CD4-positive, alpha-beta T cell (primary cell): ENCODE measurements at places on chromosomes 1 and 21. TPM values are rescaled to one million over a fixed set of nuclear protein-coding genes. Genes with fewer than 3 reads are reported as not detected.

GRCh38 chr1:156911577-156912298, 8.7 kb upstream of the LRRC71 start:
- no peak overlapping the region for H3K4me3 ChIP-seq
- H3K4me1 ChIP-seq, result no peaks in the 10 kb centered on the region
- H3K27me3 ChIP-seq, result peaks cover 3% of the 10 kb centered on the region
- H3K27ac ChIP-seq, result no peak overlapping the region

DNA sequence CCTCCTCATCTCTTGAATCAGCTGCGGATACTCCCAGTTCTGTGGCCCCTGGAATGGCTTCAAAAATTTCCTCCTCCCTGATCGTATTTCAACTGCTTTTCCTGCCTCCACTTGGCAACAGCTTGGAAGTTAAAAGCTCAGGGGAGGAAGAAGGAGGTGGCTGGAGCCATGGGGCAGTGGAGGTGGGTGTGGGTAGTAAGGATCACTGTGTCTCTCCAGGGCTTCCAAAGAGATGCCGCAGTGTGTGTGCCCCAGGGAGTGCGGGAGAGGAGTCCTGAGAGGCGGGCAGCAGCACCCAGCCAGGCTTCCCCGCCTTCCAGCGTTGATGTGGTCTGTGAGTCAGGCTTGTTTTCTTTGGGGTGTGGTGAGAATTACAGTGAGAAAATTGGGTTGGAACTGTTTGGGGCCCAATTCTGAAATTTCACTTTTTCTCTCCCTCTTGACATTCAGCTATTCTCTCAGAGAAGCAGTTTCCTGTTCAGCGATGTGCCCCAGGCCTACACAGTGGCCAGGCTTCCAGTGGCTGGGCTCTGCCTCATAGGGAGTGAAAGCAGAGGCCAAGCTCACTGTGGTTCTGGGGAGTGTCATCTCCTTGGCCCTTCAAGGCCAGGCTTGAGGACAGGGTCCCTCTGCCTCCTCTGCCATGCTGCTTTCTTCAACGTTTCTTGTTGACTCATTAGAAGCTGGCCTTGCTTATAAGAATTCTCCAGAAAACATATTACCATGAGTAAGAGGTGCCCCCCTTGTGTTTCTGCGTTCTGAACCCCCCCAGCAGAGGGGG, 69.0 kb downstream of the PGM1 start:
- H3K36me3 ChIP-seq, result peaks cover 7% of the 10 kb centered on the region
- DNase-seq, result no peak
- H3K4me3 ChIP-seq, result no peak overlapping the region
- H3K27me3 ChIP-seq, result no peaks in the 10 kb centered on the region
- peaks cover 6% of the 10 kb centered on the region for H3K4me1 ChIP-seq

DNA sequence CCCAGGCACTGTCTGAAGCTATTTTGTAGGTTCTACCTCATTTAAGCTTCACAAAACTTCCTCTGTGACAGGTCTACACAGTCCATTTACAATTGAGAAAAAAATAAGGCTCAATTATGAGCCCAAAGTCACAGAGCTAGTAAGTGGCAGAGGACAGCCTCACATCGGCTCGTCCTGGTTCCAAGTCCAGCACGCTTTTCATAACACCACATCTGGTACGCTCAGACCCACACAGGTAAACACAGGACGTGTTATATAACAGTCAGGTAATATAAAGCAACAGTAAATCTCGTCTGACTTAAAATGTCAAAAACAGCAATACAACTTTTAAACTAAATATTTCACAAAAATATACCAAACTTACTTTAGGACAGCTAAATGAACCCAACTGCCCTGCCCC, 13.1 kb downstream of the JAK1 start:
- peaks cover 70% of the 10 kb centered on the region for H3K4me1 ChIP-seq
- no peaks in the 10 kb centered on the region for H3K27me3 ChIP-seq
- H3K36me3 ChIP-seq, result no peaks in the 10 kb centered on the region
- H3K27ac ChIP-seq, result no peak overlapping the region

DNA sequence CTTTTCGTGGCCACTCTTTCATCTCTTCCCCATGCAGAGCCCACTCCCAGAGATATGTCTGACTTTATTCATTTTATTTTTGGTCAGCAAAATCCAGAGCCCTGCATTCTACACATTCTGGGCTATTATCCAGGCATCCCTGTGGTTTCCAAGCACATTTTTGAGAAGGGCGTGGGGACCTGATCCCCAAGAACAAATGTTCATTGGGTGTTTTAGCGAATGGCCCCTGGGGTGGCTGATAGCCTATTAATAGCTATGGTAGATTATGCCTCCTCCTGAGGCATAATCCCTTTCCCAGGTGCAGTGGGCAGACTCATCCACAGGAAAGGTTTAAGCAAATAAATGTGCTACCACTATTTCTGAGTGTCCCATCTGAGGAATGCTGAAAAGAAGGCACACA, 511.8 kb upstream of the USP24 start:
- DNase-seq, result no peak
- no peak overlapping the region for H3K27ac ChIP-seq
- H3K4me3 ChIP-seq, result no peak overlapping the region
- no peaks in the 10 kb centered on the region for H3K36me3 ChIP-seq
- no peaks in the 10 kb centered on the region for H3K4me1 ChIP-seq
- H3K27me3 ChIP-seq, result peaks cover 4% of the 10 kb centered on the region

GRCh38 chr1:39189592-39190041, 14.9 kb upstream of the MACF1 start:
- H3K27ac ChIP-seq, result no peak overlapping the region
- H3K4me3 ChIP-seq, result no peak overlapping the region
- H3K27me3 ChIP-seq, result no peaks in the 10 kb centered on the region
- peaks cover 48% of the 10 kb centered on the region for H3K4me1 ChIP-seq

RPE65 gene
- total RNA-seq, result not detected
